Mesangial cell (primary cell): ENCODE measurements at places on chromosomes 7 and 10. TPM values are rescaled to one million over a fixed set of nuclear protein-coding genes. Genes with fewer than 3 reads are reported as not detected.

OR2AE1 gene
- total RNA-seq = not detected in 2 replicates

PRLHR gene
- total RNA-seq = not detected in 2 replicates

AGR3 gene
- not detected in 2 replicates for total RNA-seq

NRG3 gene
- 3.3 and 6.4 TPM in 2 replicates for total RNA-seq

SPDYE1 gene
- total RNA-seq = not detected in 2 replicates

TRIL gene
- total RNA-seq = 0.16 and 9.9 TPM in 2 replicates

AKR1C8 gene
- total RNA-seq = not detected in 2 replicates

ANXA11 gene
- total RNA-seq = 136 and 204 TPM in 2 replicates

NODAL gene
- total RNA-seq = not detected in 2 replicates

SPAG6 gene
- total RNA-seq = 0.63 TPM in 1 of 2 replicates, not detected in the other

WNT2 gene
- total RNA-seq = 0.63 TPM in 1 of 2 replicates, not detected in the other

CNNM1 gene
- total RNA-seq = 0.16 and 0.63 TPM in 2 replicates
